Heart left ventricle (tissue), 16 donors: ENCODE measurements at places on chromosomes 7 and 10.
A peak's percentile ranks its signal among the peaks of the same experiment; 100 is the strongest.

DNA sequence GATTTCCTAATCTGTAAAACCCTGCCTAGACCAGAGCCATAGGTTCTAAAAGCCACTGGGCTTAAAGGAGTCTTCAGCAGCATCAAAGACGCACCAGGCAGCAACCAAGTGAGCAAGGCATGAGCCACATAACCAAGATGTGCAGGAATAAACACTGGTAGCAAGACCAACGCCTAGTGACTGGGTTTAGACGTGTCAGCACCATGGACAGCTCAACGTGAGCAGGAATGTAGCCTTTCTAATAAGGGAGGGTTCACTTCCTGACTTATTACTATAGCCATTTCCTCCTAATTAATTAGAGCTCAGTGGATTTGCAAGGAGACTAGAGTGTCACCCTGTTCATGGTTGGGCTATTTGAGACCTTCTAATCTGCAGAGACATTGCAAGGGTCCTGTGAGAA is 223.7 kb downstream of the LHFPL3 start:
- no peaks in the 10 kb centered on the region for H3K4me1 ChIP-seq
- H3K36me3 ChIP-seq = no peaks in the 10 kb centered on the region
- H3K4me3 ChIP-seq = no peak overlapping the region
- no peak overlapping the region for H3K27ac ChIP-seq
- DNase-seq = peak; percentile 20

DNA sequence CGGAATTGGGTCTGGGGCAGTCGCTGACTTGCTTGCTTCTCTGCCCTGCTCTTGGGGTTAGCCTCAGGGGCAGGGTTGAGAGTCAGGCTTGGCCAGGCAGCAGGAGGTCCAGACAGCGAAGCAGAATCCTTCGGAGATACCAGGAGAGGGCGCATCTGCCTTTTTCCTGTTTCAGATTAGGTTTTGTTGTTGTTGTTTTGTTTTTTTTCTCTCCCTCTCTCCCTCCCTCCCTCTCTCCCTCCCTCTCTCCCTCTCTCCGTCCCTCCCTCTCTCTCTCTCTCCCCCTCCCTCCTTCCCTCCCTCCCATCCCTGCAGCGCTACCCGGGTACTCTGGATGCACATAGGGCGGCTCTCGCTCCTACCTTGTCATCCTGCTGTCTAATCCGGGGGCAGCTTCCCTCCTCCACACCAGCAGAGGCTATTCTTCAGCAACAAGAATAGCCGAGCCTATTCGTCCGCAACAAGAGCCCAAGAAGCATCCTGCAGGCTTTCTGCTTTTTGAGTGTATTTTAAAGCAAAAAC is 758 bp upstream of the OPTN start:
- peaks cover 21% of the 10 kb centered on the region for H3K4me1 ChIP-seq
- no peaks in the 10 kb centered on the region for H3K27me3 ChIP-seq
- peak overlapping the region; percentile 95 for H3K4me3 ChIP-seq
- H3K27ac ChIP-seq = peak overlapping the region; percentile 95
- DNase-seq = no peak
- no peaks in the 10 kb centered on the region for H3K36me3 ChIP-seq

GRCh38 chr7:16514729-16515128 is 11.9 kb upstream of the LRRC72 start:
- H3K4me3 ChIP-seq = no peak overlapping the region
- DNase-seq = no peak
- no peaks in the 10 kb centered on the region for H3K4me1 ChIP-seq
- H3K36me3 ChIP-seq = no peaks in the 10 kb centered on the region
- H3K27me3 ChIP-seq = no peaks in the 10 kb centered on the region

DNA sequence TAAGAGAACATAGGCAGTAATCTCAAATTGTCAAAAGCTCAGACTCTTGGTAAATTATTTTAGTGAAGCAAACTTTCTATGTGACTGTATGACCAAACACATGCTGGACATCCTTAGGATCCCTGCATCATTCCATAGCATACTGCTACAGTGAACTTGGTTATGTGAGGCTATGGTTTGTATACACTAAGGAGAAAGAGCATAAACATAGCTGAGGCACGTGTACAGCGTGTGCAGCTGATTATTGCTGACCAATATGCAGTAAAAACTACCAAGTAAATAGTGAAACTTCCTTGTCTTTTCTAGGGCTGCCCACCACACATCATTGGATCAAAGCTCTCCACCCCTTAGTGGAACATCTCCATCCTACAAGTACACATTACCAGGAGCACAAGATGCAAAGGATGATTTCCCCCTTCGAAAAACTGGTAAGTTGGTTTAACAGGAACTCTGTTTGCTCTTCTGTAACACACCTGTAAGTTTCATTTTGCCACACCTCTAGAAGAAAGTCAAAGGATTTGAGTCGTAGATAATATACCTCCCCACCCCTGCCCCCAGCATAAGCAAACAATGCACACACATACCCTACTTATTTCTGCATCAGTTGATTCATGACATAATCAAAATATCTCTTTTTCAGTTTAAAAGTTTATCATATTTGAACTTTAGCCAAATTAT is 98.2 kb downstream of the HDAC9 start:
- no peak overlapping the region for H3K27ac ChIP-seq
- peaks cover 43% of the 10 kb centered on the region for H3K36me3 ChIP-seq
- no peak overlapping the region for H3K4me3 ChIP-seq
- no peaks in the 10 kb centered on the region for H3K4me1 ChIP-seq
- H3K27me3 ChIP-seq = no peaks in the 10 kb centered on the region

GRCh38 chr10:72065439-72066025 is 22.8 kb downstream of the SPOCK2 start:
- H3K4me3 ChIP-seq = no peak overlapping the region
- no peak overlapping the region for H3K27ac ChIP-seq
- H3K36me3 ChIP-seq = no peaks in the 10 kb centered on the region
- no peaks in the 10 kb centered on the region for H3K27me3 ChIP-seq

DNA sequence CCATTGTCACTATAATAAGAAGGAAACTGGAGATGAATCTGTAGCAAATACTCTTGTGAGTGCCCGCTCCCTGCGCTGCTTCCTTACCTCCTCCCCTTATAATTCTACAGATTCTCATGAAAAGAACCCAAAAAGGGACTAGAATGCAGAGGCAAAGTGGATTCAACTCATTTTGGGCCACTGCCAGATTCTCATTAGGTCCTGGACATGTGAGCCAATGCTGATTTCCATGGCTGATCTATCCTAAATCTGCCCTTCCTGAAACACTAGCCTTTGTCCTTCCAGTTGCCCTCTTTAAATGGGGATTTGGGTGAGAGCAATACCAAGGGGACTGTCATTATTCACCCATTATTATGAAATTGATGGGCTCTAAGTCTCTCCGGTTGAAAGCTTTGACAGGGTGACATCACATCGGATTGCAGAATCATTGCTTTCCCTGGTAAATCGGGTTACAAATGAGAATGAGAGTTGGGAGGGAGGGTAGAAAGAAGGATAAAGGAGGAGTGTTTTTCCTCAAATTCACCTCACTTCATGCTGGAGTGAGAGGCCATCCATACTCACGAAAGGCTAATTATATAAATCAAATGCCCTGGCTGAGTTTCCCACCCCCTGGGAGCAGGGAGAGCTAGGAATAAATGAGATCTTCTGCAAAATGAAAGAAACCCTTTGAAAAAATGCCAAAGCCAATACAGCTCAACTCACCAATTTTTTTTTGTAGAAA is 37.5 kb downstream of the PTN start:
- DNase-seq = no peak
- H3K4me3 ChIP-seq = no peak overlapping the region
- H3K27me3 ChIP-seq = no peaks in the 10 kb centered on the region
- no peak overlapping the region for H3K27ac ChIP-seq

GRCh38 chr10:110780704-110781103 is 91.0 kb upstream of the PDCD4 start:
- H3K4me3 ChIP-seq = no peak overlapping the region
- H3K4me1 ChIP-seq = peaks cover 89% of the 10 kb centered on the region
- peak overlapping the region; percentile 49 for H3K27ac ChIP-seq
- DNase-seq = peak; percentile 70
- no peaks in the 10 kb centered on the region for H3K36me3 ChIP-seq
- no peaks in the 10 kb centered on the region for H3K27me3 ChIP-seq
